Heart left ventricle (tissue), 16 donors: ENCODE measurements at places on chromosomes 4 and X. TPM values are rescaled to one million over a fixed set of nuclear protein-coding genes. Genes with fewer than 3 reads are reported as not detected.

Gene FRG2
- not detected for polyA plus RNA-seq

Gene EREG
- 0.23 TPM for polyA plus RNA-seq

Gene ANOS1
- polyA plus RNA-seq = 0.76 TPM

Gene PRSS12
- polyA plus RNA-seq = 0.01 TPM

Gene BGN
- polyA plus RNA-seq = 57.9 TPM

Gene CAPN6
- polyA plus RNA-seq = not detected

Gene KLKB1
- polyA plus RNA-seq = 0.33 TPM

Gene CENPI
- polyA plus RNA-seq = 0.42 TPM
